ENCODE measurements at places on chromosomes 3 and 15. TPM values are rescaled to one million over a fixed set of nuclear protein-coding genes. Genes with fewer than 3 reads are reported as not detected.

DNA sequence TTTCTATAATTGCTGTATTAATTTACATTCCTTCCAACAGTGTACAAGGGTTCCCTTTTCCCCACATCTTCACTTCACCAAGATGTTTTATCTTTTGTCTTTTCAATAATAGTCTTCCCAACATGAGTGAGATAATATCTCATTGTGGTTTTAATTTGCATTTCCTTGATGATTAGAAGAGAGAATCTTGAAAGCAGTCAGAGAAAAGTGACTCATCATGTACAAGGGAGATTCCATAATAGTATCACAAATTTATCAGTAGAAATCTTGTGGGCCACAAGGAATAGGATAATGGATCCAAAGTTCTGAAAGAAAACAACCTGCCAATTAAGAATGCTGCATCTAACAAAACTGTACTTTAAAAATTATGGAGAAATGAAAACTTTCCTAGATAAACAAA lies 189.3 kb downstream of the NECTIN3 start:
- DNase-seq = peak; percentile 44

GRCh38 chr3:148710665-148711064 lies 13.0 kb downstream of the AGTR1 start:
- no peak for DNase-seq

- no peak for DNase-seq
These were observed 30.7 kb downstream of the SEMA7A start for GRCh38 chr15:74402873-74403587.

DNA sequence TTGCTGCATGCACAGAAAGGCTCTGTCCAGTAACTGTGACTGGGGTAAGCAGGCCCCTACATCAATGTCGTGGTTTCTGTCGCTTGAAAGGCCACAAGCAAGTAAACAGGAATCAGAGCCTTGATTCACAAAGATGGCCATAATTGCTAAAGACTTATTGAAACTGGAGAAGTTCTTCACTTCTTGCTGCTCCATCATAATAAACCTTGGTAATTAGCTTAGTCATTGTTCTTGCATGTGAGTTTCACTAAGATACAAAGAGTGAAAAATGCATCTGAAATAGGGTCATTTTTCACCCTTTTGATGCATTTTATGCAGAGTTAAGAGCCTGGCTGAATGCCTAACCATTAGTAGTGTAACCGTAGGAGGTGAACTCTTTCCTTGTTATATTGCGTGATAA lies 3.2 kb downstream of the SEMA6D start:
- peak; percentile 16 for DNase-seq

DNA sequence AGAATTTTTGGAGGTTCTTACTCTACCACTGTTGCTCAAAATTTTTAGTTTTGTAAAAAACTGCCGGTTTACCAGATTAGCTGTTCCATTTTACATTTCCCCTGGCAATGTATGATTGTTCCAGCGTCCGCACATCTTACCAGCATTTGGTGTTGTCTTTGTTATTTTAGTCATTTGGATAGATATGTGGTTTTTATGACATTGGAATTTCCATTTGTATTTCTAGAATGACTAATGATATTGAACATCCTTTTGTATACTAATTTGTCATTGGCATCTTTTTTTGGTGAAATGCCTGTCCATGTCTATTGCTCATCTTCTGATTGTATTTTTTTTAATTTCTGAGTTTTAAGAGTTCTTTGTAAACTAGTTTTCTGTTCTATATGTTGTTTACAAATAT lies 28.5 kb downstream of the LRRC28 start:
- DNase-seq = no peak

GRCh38 chr3:111072031-111072921 lies 660 bp downstream of the NECTIN3 start:
- DNase-seq = peak; percentile 22

DNA sequence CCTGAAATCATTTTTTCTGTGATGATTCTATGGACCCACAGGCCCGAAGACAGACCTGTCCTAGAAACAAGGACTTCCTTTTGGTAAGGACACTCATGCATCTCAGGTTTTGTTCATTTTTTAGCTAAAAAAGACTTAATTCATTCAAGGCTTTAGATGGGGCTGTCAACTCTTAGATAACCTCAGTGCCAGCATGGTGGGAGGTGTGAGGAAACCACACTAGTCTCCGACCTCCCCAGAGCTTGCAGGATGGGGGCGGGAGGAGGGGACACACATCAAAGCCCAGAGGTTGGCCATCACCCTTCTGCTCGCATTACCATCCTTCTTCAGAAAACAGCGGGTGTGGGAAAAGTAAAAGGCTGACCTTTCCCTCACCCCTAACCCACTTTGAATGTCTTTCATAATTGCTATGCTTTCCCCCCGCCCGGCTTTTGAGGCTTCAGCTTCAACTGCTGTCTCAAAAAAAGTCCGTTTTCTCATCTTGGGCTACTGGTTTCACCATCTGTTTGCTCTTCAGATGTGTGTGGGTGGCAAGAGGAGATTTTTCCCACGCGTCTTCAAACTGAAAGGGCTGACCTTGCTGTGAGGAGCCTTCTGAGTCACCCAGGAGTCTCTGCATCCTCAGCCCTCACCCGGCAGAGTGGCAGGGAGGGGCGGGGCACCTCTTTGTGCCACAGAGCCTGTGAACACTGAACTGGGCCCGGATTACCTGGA lies 27.6 kb upstream of the CXCR6 start:
- peak; percentile 88 for DNase-seq

GRCh38 chr15:49570174-49570573 lies 50.4 kb downstream of the FAM227B start:
- DNase-seq = no peak

DNA sequence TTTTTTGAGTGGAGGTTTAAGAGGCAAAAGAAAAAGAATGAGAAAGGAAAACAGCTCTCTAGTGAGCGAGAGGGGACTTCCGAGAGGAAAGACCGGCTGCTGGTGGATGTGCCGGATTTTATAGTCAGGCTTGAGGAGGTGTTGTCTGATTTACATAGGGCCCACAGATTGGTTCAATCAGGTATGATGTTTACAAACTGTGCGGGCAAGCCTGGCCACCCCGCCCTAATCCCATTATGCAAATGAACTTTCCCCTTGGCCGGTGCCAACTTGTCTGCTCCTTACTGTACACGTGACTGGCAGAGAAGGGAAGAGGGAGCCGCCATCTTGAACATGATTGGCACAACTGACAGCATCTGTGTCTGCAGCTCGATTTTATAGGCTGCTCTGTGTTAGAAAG lies 44.7 kb downstream of the FAM43A start:
- DNase-seq = no peak

The RTP3 gene
- not detected for total RNA-seq

The AP3B2 gene
- total RNA-seq = 11.5 TPM

The PLA2G4B gene
- 1.8 TPM for total RNA-seq

The ZBED2 gene
- 1.0 TPM for total RNA-seq

The RBP2 gene
- total RNA-seq = not detected

Data from astrocyte (in vitro differentiated cells and primary cell).